ENCODE measurements at places on chromosomes 5 and 9. TPM values are rescaled to one million over a fixed set of nuclear protein-coding genes. Genes with fewer than 3 reads are reported as not detected.

The INSL6 gene
- total RNA-seq: not detected

The CEP78 gene
- 2.8 TPM for total RNA-seq

The SPEF2 gene
- total RNA-seq: 1.1 TPM

The PCDHB11 gene
- total RNA-seq: 0.73 TPM

The KIF20A gene
- 0.65 TPM for total RNA-seq

The TLR4 gene
- total RNA-seq: 15.6 TPM

The PCDHB12 gene
- total RNA-seq: 1.0 TPM

The DRD1 gene
- total RNA-seq: not detected

The PALM2AKAP2 gene
- 87.5 TPM for total RNA-seq

The HSPB3 gene
- total RNA-seq: 596 TPM

The F2RL2 gene
- 0.13 TPM for total RNA-seq
